Activated CD4-positive, CD25-positive, alpha-beta regulatory T cell (primary cell): ENCODE measurements at places on chromosomes 1 and 21.

DNA sequence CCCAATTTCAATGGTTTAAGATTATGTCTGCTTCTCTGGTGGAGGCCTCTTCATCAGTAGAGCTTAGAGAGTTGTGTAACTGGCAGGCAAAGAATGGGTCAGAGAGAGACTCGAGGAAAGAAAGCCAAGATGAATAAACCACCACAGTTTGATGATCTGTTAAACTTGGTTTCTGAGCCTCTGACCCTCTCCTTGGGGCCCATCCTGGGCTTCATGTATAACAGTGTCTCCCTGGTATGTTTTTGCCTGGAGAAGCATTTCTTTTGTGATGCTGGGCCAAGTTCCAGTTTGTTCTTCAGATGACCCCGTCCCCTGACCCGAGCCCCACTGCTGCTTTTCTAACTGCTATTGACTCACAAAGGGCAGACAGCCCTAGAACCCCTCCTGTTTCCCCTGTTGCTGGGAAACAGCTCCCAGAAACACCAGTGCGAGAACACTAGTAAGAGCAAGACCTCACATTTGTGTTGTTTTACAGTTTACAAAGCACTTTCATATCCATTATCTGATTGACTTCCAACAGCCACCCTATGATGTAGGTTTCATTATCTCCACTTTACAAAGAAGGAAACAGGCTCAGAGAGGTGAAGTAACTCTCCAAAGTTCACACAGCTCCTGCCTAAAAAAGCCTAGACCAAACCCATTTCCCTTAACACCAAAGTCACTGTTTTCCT lies 9.0 kb downstream of the CD2 start:
- no peak for DNase-seq

DNA sequence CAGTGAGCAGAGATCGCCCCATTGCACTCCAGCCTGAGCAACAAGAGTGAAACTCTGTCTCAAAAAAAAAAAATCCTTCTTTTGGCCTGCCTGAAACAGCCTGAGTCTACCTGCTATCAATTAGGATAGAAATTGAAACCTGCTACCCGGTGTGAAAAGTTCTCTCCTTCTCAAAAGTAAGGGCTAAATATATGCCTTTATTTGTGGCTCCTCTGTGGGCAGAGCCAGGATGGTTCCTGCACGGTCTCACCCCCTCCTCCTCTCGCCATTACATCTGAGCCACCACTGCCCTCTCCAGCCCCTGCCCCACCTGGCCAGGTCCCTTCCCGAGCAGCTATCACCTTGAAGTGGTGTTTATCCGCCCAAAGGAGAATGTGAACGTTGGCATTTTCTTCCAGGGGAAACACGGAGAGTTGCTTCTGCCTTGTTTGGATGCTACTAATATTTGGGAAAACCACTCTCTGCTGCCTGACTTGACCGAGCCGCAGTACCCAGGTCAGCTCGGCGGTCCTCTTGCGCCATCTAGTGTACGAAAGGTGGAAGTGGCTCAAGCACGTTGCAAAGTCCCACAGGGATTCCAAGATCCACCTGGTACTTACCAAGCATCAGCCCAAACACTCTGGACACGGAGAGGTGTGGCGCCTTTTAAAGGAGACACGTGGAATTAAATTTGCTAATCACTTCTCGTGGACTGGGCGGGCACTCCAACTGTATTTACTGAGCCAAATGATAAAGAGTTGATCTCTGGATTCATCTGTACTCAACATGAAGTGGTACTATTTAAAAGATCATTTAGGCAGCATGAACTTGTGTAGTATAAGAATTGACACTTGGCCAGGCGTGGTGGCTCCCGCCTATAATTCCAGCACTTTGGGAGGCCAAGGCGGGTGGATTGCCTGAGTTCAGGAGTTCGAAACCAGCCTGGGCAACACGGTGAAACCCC lies 31.9 kb downstream of the SETD4 start:
- DNase-seq = no peak

DNA sequence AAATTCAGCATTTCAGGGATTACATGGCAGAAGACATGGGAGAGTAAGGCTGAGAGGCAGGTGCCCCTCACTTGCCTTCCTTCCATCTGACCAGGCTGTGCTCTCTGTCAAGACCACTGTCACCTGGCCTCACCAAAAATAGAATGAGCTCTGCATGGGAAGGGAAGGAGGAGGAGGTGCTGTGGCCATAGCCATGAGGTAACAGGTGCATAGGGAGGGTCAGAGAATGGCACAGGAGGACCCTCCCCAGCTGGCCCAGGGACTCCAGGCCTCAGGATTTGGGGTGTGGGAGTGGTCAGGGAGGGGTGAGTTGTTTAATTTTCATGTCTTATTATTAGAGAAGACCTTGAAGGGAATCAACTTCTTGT lies 192.3 kb downstream of the FCRL5 start:
- no peak for DNase-seq

- no peak for DNase-seq
These were observed 5.8 kb downstream of the LINGO4 start for GRCh38 chr1:151799179-151800022.

GRCh38 chr1:88998716-88999115 lies 6.3 kb upstream of the KYAT3 start:
- no peak for DNase-seq

GRCh38 chr1:174968750-174969244 lies 30.9 kb upstream of the CACYBP start:
- DNase-seq = no peak

- peak; percentile 95 for DNase-seq
These were observed 733 bp upstream of the ZBTB7B start for GRCh38 chr1:155001675-155002463.

DNA sequence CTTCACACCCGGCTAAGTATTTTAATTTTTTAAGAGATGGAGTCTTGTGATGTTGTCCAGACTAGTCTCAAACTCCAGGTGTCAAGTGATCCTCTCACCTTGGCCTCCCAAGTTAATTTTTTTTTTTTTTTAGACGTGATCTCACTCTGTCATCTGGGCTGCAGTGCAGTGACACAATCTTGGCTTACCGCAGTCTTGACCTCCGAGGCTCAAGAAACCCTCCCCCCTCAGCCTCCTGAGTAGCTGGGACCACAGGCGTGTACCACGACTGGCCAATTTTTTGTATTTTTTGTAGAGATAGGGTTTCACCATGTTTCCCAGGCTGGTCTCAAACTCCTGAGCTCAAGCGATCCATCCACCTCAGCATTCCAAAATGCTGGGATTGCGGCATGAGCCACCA lies 11.7 kb upstream of the IFNLR1 start:
- DNase-seq = no peak

GRCh38 chr1:80450711-80451110 lies 1350.0 kb upstream of the ADGRL2 start:
- DNase-seq = no peak

GRCh38 chr1:98184856-98185255 lies 264.0 kb upstream of the DPYD start:
- no peak for DNase-seq

DNA sequence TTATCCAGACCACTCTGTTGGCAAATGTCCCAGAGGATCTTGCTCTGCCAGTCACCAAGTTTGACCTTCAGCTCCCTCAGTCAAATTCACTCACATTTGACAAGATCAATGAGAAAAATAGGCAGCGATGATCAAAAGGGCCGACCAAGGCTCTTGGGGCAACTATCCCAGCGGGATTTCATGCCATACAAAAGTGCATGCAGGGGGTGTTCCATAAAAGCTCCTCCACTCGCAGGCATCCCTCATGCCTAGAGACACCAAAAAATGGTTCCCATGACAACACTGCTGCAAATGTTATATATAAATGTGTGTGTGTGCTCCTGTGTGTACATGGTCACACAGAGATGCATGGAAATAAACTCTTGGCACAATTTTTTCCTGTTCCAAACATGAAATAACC lies 16.2 kb upstream of the EIF4G3 start:
- DNase-seq = no peak

- DNase-seq = no peak
These were observed 388.1 kb upstream of the NR5A2 start for GRCh38 chr1:199639453-199639852.

DNA sequence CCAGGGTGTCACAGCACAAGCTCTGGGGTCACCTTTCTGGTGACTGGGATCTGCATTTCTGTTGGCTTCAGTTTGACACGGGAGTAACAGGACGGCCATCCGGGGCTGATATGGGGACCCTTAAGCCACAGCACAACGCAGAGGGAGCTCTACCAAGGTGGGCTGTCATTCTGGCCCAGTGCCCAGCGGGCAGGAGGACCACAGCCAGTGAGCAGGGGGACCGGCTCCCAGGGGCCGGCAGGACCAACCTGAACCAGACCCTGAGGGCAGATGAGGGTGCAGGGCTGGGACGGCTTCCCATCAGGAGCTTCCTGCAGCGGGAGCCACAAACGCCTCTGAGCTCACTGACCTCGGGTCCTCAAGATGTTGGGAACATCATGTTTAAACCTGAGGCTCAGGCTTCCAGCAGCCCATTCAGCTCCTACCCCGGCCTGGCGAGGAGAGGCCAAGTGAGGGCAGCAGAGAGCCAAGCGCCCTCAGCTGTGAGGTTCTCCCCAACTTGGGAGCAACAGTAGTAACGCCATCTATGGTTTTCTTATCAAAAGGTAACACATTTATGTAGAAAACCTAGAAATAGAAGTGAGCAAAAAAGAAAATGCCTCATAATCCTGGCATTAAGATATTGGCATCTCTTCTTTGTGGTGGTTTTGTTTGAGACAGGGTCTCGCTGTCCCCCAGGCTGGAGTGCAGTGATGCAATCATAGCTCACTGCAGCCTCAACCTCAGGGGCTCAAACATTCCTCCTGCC lies 26.8 kb downstream of the TMEM201 start:
- no peak for DNase-seq

GRCh38 chr1:212791261-212791675 lies 309 bp downstream of the NSL1 start:
- DNase-seq = no peak

GRCh38 chr1:229192853-229193252 lies 78.1 kb upstream of the RAB4A start:
- no peak for DNase-seq

- DNase-seq = no peak
These were observed 15.1 kb upstream of the PADI3 start for GRCh38 chr1:17233675-17234320.

DNA sequence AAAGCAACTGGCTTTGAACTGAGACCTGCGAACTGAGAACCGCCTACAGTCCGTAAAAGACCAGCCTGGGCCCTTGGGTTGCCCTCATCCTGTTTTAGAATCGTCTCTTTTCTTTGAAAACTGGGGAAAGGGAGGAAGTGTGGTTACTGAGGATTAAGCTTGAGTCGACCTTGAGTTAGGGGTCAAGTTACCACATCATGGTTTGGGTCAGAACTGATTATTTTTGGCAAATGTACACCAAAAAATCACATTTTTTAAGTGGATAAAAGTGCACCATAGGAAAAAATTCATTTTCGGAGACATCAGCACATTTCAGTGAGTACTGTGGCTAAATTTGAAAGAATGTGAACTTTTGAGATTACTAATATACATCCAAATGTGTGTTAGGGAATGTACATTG lies 76.9 kb upstream of the KAZN start:
- no peak for DNase-seq

- no peak for DNase-seq
These were observed 8.7 kb downstream of the MRPS21 start for GRCh38 chr1:150302338-150302737.

GRCh38 chr21:14630556-14631069 lies 84.5 kb upstream of the SAMSN1 start:
- DNase-seq = no peak

GRCh38 chr1:206469411-206469932 lies 804 bp upstream of the IKBKE start:
- no peak for DNase-seq

DNA sequence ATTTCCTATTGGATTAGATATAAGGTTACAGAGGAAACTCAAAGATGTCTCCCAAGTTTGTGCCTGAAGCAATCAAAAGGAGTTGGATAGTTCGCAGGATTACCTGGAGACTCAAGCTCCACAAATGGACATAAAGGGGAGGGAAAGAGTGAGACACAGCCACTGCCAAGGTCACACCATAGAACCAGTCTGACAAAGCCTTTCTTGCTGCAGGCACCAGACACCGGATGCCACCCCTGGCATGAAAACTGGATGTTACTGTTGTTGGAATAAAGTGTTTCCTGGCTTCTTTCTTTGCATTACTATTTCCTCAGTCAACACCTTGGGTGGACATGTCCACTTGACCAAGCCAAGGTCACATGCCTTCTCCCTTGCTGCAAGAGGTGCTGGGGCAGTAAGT lies 70.6 kb downstream of the SNRPE start:
- DNase-seq = no peak

GRCh38 chr1:205925736-205926135 lies 17.5 kb downstream of the SLC26A9 start:
- DNase-seq = no peak

GRCh38 chr1:190068304-190068703 lies 409.4 kb downstream of the BRINP3 start:
- no peak for DNase-seq

GRCh38 chr1:200668514-200669313 lies 993 bp downstream of the DDX59 start:
- no peak for DNase-seq

- DNase-seq = no peak
These were observed 137.3 kb upstream of the GJB5 start for GRCh38 chr1:34617321-34618118.

DNA sequence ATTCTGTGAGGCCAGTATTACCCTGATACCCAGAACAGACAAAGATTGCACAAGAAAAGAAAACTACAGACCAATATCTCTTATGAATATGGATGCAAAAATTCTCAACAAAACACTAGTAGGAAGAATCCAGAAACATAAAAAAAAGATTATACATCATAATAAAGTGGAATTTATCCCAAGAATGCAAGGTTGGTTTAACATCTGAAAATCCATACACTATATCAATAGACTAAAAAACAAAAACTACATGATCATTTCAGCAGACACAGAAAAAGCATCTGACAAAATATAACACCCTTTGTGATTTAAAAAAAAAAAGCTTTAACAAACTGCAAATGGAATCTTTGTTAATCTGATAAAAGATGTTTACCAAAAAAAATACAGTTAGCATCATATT lies 12.2 kb upstream of the MPL start:
- no peak for DNase-seq

DNA sequence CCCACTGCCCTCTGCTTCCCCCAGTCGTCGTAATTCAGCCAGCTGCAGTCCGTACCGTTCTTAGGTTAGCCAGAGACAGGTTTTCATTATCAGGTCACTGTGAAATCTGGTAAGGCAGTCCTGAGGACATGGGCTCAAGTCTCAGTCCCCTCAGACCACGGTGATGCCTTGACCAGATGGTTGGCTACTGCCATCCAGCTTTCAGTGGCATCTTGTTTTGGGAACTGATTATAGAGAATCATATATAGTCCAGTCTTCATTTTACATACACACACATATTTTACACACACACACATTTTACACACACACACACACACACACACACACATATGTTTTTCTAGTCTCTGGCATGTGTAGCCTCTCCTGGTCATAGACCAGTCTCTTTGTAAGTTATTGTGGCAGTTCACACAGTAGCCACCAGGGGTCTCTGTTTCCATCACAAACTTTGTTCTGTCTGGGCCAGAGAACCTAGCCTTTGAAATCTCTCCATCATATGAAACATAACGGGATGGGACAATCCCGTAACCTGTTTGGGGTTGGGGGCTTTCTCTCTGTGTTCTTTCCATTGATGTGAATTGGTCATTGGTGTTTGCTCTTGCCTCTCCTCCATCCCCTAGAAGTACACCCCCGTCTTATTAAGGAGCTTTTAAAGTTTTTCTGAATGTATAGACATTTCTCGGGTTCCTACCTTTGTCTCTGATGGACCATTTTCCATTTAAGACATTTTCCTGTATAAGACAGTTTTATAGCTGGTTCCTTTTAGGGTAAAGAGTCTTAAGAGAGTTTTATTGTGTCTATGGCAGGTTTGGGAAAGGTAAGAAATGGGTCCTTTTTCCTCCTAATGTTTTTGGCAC lies 8.4 kb upstream of the IKBKE start:
- DNase-seq = peak; percentile 32
